ENCODE measurements at places on chromosomes 6 and 20.
A peak's percentile ranks its signal among the peaks of the same experiment; 100 is the strongest.

DNA sequence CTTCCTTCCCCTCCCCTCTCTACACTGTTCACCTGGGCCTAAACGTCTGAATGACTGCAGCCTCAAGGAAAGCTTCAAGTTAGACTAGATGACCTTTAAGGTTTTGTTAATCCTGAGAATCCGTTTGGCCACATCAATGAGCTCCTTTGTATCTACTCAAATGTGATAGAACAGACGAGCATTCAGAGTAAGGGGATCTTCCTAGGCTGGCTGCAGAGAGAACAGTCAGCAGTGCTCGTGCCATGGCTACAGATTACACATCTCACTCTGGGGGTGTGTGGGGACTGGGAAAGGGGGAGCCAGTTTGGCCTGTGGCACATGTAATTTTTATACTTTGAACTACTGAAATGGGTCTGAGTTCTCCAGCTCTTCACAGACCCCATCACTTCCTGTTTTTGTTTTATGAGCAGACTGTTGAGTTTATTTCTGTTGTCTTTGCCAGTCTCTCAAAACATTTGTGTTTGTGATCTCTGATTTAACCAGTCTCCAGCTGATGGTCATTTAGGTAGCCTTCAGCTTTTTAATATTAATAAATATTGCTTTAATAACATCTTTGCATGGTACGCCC is 50.9 kb downstream of the KCNS1 start:
- DNase-seq, result no peak

GRCh38 chr20:38692436-38693411 is 31.6 kb upstream of the SLC32A1 start:
- DNase-seq, result peak; percentile 78

DNA sequence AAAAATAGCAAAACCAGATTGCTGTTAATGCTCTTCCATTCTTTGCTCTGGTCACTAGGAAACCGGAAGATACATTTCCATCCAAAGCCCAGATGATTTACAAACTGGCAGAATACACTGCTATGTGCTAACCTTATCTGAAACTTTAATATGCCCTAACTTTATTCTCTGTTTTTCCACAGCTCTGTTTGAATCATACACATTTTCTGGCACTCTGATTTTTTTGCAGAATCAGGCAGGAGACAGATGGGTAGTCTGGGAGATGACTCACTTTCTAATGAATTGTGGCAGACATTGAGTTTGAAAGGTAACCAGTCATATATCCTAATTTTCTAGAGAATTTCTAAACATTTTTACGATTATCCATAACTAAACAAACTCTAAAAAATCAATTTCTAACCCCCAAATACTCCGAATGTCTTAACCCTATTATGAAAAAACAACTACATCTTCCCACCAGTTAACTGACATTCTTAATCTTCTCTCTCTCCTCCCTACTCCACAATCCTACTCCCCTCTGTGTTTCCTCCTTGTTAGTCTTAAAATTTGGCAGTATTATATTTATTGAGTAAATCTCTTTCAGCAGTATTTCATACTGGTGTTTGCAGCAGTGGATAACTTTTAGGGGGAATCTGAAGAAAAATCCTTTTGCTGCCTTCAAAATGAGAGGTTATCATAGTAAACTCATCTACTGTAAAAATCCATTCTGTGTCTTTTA is 63.5 kb downstream of the MAN1A1 start:
- peak; percentile 64 for DNase-seq

DNA sequence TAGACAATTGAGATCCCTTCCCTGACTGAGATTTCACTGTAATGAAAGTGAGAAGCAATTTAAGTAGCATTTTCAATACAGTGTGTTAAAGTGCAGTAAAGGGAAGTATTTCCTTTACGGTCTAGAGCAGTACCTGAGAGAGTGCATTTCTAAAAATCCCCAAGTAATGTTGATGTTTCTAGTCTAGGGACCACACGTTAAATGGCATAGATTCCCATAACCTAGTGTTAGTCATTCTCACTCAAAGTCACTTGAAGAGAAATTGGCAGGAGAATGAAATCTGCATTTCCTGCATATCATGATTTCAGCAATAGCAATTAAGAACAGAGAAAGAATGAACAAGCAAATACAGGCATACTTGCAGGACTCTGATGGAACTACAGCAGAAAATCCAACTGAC is 67.9 kb downstream of the CGA start:
- no peak for DNase-seq

GRCh38 chr6:159842035-159842434 is 42.0 kb downstream of the PNLDC1 start:
- peak; percentile 34 for DNase-seq

GRCh38 chr6:111564482-111564945 is 41.2 kb downstream of the TRAF3IP2 start:
- peak; percentile 51 for DNase-seq

- no peak for DNase-seq
Measured at GRCh38 chr20:20404633-20405032, 36.7 kb downstream of the INSM1 start.

- no peak for DNase-seq
Measured at GRCh38 chr6:159103396-159104162, 58.8 kb upstream of the TAGAP start.

GRCh38 chr6:82786248-82786647 is 279.4 kb downstream of the UBE3D start:
- no peak for DNase-seq

GRCh38 chr20:51156041-51156982 is 133.4 kb upstream of the KCNG1 start:
- DNase-seq, result peak; percentile 90

GRCh38 chr20:33280000-33280680 is 2.9 kb upstream of the BPIFB1 start:
- no peak for DNase-seq

DNA sequence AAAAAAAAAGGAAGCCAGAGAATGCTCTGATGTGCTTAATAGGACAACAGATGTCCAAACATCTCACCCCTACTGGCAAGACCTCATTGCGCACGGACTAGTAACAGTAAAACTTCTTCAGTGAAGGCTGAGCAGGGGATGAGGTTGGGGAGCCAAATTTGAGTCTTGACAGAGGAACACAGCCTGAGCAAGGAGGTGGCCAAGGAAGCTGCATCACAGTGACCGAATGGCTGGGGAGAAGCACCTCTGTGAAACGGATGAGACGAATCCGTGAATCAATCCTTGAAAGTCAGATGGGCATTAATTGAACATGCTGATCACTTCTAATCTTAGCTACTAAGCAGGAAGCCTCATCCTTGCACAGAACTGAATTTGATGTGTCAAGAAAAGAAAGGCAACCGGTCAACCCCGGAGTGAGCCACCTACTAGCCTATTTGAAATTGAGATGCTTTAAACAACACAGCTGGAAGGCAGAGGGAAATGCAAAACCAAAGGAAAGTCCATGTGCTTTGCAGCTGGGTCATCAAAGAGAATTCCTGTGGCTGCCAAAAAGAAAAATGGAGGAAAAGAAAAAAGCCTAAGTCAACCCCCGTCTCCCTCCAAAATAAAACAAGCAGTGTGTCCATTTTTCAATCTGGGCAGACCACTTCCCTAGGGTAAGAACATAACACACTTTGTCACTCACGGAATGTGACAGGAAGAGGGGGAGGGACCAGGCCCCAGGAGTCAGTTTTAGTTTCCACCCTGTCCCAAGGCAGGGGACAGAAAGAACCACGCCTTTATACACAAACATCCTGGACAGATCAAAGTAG is 29.5 kb downstream of the PXDC1 start:
- DNase-seq, result no peak

DNA sequence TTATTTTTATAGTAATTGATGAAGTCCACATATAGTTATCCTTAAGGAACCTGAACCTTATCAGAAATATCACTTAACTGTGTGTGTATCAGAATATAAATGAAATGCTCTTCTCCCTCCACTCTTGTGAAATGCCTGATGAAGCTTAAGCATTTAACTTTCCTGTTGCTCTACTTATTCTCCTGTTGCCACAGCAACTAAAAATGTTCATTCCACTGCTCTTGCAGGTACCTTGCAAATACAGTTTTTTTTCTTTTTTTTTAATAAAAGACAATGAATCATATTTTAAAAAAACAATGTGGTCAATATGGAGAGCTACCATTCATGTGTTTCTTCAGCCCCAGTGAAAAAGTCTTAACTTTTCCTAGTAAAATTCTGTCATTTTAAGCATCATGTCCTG is 210.3 kb downstream of the RFPL4B start:
- DNase-seq, result peak; percentile 39

Measured in cardiac fibroblast (primary cell).